Activated CD4-positive, CD25-positive, alpha-beta regulatory T cell (primary cell): ENCODE measurements at places on chromosomes 16 and 17.

DNA sequence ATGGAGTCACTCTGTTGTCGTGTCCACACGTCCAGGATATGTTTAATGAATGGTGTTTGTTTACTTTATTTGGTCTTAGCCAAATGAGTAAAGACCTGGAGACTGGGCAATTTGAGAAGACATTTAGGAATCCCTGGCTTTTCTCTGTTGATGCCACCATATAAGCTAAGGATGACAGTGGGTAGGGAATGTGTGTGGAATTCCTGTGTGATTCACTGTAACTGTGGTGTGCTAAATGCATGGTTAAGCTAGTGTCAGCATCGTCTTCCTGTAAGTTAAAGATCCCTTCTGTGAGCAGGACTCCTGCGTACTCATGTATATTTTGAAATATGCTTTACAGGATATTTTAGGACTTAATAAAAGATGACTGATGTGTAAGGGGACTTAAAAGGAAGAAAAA is 26.4 kb downstream of the GOSR1 start:
- no peak for DNase-seq

- DNase-seq: no peak
Observed at GRCh38 chr16:6153901-6154300, 1056.3 kb upstream of the EEF2KMT start.

DNA sequence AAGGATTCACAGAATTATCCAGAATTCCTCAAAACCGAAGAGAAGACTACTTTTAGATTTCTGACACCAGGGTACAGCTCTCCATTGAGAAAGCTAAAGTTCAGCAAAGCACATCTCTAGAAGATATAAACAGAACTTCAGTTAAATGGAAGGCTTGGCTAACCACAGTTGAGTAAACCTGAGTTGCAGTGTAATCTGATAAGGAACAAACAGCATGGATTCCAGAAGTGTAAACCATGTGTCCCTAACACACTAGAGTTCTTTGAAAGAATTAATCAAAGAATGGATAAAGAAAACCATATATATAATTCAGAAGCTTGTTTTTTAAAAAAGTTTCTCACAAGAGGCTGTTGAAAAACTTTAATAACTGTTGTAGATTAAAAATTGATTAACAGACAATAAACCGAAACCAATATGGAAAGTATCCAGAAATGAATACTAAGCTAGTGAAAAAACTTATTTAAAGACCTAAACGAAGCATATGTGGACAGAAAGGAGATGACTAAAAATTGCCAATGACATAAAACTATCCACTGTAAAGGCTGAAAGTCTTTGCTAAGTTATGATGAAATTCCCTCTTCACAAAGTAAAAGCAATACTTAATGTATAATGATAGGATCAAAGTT is 4.3 kb downstream of the RNF43 start:
- DNase-seq: no peak

DNA sequence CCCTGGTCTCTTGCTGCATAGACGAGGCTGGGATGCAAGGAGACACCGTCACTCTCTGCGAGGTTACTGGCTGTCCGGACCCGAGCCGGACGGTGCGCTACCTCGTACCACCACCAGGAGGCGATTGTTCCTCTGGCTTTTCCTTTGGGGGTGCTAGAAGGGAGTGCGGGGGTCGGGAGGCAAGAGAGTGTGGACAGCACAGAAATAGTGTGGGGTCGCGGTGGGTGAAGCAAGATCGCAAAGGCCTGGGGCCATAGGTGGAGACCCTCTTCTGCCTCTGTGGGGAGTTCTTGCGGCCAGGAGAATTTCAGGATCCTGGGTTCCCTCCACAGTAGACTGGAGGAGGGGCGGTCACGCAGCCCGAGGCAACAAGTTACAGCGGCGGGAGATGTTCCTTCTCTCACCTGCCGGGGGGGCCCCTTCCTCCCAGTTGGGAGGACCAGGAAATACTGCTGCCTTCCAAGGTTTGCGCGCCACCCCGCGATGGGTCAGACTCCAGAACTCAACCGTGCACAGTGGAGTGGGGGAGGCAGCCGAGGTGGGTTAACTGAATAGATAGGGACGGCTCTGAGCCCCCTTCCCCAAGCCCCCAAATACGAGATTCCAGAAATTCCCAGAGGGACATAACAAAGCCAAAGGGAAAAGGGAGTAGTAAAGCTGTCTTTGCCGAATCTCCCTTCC is 6.9 kb downstream of the PHOSPHO1 start:
- peak; percentile 36 for DNase-seq

GRCh38 chr17:57548421-57549410 is 196.4 kb downstream of the CCDC182 start:
- no peak for DNase-seq

DNA sequence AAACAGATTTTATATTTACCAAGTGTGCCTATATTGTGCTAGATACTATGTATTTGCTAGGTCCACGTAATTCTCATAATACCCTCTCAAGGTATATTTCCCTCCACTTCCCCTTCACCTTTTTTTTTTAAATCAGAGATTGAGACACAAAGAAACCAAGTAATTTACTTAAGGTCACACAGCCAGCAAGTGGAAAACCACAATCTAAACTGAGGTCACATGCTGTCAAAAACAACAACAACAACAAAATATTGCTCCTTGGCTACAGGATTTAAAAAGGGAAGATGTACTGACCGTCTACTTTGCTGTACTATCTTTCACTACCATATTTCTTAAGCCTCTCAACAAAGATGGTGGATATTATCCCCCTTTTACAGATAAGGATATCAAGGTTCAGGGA is 15.8 kb downstream of the BLMH start:
- DNase-seq: no peak

- DNase-seq: no peak
Observed at GRCh38 chr17:3917391-3917931, 1.2 kb upstream of the P2RX1 start.

DNA sequence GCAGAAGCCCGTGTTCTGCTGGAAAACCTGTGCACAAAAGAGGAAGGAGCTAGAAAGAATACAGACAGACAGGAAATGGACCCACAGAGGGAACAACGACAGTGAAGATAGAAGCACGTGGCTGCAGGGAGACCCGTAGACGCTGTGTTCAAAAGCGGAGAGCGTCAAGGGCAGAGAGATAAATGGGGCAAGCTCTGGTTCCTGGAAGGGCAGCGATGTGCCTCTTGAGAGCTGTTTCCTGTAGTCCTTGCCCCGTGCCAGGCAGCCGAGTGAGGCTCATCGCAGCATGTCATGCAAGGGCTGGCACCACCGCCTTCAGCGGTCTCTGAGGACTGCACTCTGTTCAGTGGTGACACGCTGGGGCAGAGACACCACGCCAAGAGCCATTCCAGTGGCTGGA is 43.6 kb upstream of the CACNG5 start:
- DNase-seq: no peak
